ENCODE measurements at places on chromosomes 11 and 22. TPM values are rescaled to one million over a fixed set of nuclear protein-coding genes. Genes with fewer than 3 reads are reported as not detected.

The CARD18 gene
- not detected for total RNA-seq

The AMBRA1 gene
- total RNA-seq = 36.1 TPM

The CNTN5 gene
- not detected for total RNA-seq

The LRRC4C gene
- total RNA-seq = 0.57 TPM

The C11orf87 gene
- not detected for total RNA-seq

The CRACR2B gene
- total RNA-seq = 9.7 TPM

The SAA1 gene
- total RNA-seq = not detected

The PKNOX2 gene
- not detected for total RNA-seq

The USP2 gene
- not detected for total RNA-seq

The CENPM gene
- total RNA-seq = 30.7 TPM

The DEUP1 gene
- total RNA-seq = not detected

The E2F8 gene
- not detected for total RNA-seq

The PARVG gene
- 247 TPM for total RNA-seq

The GAB4 gene
- not detected for total RNA-seq

The ESAM gene
- total RNA-seq = 1.8 TPM

The HMOX1 gene
- total RNA-seq = 21.9 TPM

The OR6A2 gene
- total RNA-seq = 0.10 TPM

The TUBA8 gene
- 1.8 TPM for total RNA-seq

The PKP3 gene
- not detected for total RNA-seq

The OSM gene
- total RNA-seq = 1.7 TPM

The NOX4 gene
- not detected for total RNA-seq

The MRPL11 gene
- 26.7 TPM for total RNA-seq

The ANO1 gene
- total RNA-seq = not detected

The DCHS1 gene
- total RNA-seq = 0.84 TPM

The CCDC89 gene
- not detected for total RNA-seq

The OR52N1 gene
- not detected for total RNA-seq

The WBP2NL gene
- total RNA-seq = 10.1 TPM

The SCGB2A2 gene
- not detected for total RNA-seq

The LUZP2 gene
- total RNA-seq = not detected

The PNPLA3 gene
- total RNA-seq = not detected

The RGL4 gene
- total RNA-seq = 0.81 TPM

The IL10RA gene
- 434 TPM for total RNA-seq

The MOGAT2 gene
- 0.12 TPM for total RNA-seq

The LGR4 gene
- 3.3 TPM for total RNA-seq

The OR8H1 gene
- total RNA-seq = not detected

The P2RX6 gene
- 0.49 TPM for total RNA-seq

The TMEM45B gene
- not detected for total RNA-seq

The CSF2RB gene
- 41.2 TPM for total RNA-seq

The IGLL1 gene
- total RNA-seq = not detected

The SELENOO gene
- 73.0 TPM for total RNA-seq

The FOSL1 gene
- not detected for total RNA-seq

The OOSP4B gene
- not detected for total RNA-seq

The LRRN4CL gene
- 0.25 TPM for total RNA-seq

The NLRP6 gene
- total RNA-seq = 2.7 TPM

The OR52B2 gene
- total RNA-seq = not detected

The SEPTIN3 gene
- total RNA-seq = 0.29 TPM

The SLC22A6 gene
- total RNA-seq = not detected

The CLTCL1 gene
- 5.2 TPM for total RNA-seq

The OLFML1 gene
- not detected for total RNA-seq

The CHRNA10 gene
- total RNA-seq = 4.0 TPM

The RNF121 gene
- total RNA-seq = 54.5 TPM

The POLDIP3 gene
- total RNA-seq = 84.0 TPM
